ENCODE measurements at places on chromosomes 16 and 17.

GRCh38 chr16:66662445-66663194, 33.9 kb downstream of the CMTM4 start:
- DNase-seq, result no peak

DNA sequence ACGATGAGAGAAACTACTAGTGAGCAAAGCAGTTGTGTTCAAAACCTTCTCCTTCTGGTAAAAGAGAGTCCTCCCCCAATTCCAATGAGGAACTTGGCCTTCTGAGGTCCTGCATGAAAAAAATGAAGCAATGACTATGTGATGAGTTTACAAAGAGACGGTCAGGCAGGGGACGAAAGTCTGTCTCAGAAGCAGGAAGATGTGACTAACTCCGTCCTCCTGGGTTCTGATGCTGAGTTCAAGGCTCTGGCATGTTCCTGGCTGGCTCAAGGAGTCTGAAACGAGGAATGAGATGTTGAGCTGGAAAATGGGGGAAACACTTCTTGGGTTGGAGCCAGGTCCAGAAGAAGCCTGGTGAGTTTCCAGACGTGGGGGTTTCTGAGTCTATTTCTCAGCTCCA, 129.6 kb downstream of the CPPED1 start:
- DNase-seq, result no peak

- DNase-seq, result no peak
Observed at GRCh38 chr16:31472709-31473203, 804 bp downstream of the TGFB1I1 start.

GRCh38 chr16:6835941-6836340, 496.7 kb upstream of the RBFOX1 start:
- no peak for DNase-seq

- no peak for DNase-seq
Observed at GRCh38 chr17:69525920-69526841, 111.7 kb downstream of the MAP2K6 start.

All from stimulated activated CD4-positive, alpha-beta T cell treated with anti-CD3 and anti-CD28 coated beads, Interleukin-4, amount 100 ng/mL, for 4 hours (primary cell).